Stimulated activated CD4-positive, alpha-beta T cell treated with anti-CD3 and anti-CD28 coated beads, Interleukin-2, amount 100 ng/mL, for 4 hours (primary cell): ENCODE measurements at places on chromosomes 2 and 18.

DNA sequence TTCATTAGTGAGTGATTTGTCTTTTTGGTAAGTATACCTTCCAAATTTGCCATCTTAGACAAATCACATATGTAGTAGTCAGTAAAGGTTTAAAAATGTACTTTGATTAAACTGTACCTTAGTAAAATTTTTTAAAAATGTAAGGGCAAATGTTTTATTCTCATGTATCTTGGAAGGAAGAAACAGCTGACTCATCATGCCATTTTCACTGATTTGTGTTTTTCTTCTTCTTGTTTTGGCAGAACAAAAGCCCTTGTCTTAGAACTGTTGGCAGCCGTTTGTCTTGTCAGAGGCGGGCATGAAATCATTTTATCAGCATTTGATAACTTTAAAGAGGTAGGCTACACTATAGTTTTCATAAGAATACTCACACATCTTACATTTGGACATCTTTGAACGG, 136.5 kb downstream of the PRPF40A start:
- DNase-seq = no peak

GRCh38 chr2:2919574-2920365, 457.8 kb downstream of the EIPR1 start:
- no peak for DNase-seq

GRCh38 chr2:46229134-46230063, 67.8 kb upstream of the EPAS1 start:
- DNase-seq = no peak

- no peak for DNase-seq
Observed at GRCh38 chr2:215712871-215713790, 277.3 kb upstream of the FN1 start.

DNA sequence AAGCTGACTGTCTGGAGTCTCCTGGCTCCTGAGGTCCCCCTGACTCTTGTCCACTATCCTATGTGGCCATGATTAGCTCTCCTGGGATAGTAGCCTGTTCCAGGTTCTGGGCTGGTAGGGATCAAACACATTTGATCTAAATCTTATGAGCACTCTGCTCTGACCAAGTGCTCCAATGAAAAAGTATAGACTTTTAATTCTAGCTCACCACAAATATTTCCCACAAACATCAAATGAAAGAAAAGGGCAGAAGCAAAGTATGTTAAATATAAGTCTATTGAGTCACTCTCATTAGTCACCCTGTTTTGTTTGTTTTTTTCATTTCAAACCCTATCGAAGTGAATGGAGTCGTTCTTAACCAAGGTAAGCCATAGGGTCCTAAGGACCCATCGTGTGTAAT, 39.7 kb upstream of the NEDD4L start:
- no peak for DNase-seq

DNA sequence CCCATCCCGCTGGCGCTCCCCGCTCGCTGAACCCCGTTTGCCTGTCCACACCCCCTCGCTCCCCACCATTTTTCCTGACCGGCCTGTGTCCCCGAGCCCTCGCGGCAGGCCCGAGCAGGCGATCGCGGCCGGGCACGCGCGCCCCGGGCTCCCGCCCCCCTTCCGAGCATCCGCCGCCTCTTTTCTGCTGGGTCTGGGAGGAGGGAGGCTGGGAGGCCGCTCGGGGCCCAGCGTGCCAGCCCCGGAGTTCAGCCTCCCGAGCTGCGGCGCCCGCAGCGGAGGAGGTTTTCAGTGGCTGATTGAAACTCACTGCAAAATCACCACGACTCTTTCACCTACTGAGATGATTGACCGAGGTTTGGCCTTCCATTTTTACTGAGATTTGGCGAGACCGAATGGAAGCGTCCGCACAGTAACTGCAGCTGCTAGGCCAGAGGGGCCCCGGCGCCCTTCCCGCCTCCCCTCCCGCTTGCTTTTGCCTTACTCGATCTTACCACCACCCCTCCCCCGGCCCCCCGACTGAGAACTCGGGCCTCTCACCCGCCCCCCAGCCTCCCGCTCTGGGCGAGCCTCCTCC, 4.8 kb downstream of the SOX11 start:
- no peak for DNase-seq

DNA sequence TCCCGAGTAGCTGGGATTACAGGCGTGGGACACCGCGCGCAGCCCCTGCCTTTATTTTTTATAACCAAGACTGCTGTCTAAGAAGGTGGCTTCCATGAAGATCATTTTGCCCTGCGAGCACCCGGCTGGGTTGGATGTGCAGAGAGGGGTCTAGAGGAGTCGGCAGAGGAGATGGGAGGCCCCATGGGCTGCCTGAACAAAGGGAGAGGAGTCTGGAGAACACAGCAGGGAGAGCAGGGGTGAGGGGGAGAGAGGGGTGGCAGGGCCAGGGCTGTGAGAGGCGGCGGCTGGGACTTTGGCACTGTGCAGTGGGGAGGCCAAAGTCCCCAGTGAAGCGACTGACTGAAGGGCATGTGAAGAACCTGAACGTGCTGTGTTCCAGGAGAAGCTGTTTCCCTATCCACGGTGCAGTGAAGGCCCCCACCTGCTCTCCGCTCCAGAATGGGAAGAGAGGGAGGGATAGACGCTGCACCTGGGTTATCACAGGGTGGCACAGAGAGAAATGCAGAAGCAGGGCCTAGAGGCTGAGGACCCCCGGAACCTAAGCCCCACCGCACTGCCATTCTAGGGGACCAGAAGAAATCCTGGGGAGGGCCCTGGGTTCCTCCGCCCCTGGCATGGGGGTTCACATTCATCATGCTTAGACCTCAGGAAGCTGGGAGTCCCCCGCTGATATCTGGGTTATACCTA, 24.8 kb upstream of the FOSL2 start:
- no peak for DNase-seq

DNA sequence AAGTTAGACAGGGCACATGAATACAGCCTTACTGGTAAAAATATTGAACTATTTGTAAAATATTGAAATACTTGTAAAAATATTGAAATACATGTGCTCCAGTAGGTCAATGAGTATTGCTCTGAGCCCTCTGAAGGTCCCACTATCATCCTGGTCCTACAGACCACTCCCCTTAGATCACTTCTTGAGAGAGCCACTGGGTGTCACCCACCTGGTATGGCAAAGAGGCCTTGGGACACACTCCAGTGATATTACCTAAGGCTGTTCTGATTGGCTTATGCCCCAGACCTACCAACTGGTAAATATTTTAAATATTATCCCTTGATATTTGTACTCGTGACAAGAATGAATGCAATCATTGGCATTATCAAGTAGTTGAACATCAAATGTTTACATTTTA, 5.0 kb downstream of the THSD7B start:
- DNase-seq = no peak

GRCh38 chr2:176637486-176638166, 368.4 kb downstream of the MTX2 start:
- DNase-seq = no peak

DNA sequence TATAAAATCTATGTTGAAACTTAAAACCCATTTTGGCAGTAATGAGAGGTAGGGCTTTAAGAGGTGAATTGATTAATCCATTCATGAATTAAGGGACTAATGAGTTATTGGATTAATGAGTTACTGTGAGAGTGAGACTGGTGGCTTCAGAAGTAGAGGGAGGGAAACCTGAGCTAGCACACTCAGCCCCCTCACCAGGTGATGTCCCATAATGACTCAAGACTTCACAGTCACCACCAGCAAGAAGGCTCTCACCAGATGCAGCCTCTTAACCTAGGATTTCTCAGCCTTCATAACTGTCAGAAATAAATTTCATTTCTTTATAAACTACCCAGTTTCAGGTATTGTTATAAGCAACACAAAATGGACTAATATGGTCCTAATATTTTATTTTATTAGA, 621.7 kb upstream of the ACVR2A start:
- no peak for DNase-seq

DNA sequence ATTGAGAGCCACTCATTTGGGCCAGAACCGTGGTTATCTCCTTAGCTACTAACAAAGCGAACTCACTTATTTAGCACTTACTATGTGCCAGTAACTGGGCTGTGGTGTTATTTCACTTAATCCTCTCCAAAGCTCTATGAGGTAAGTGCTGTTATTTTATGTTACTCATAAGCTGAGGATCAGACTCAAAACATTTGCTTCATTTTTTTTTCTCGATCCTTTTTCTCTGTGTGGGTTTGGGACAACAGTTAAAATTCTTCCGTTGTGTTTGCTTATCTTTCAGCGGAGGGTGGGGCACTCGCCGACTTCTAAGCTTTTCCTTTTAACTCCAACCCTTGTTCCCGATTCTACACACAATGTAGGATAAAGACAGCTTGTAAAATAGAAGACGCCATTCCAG, 52.8 kb downstream of the TMEM178A start:
- no peak for DNase-seq

GRCh38 chr2:34979148-34979547, 1376.4 kb upstream of the CRIM1 start:
- DNase-seq = no peak

GRCh38 chr2:158312981-158313380, 143.6 kb downstream of the CCDC148 start:
- no peak for DNase-seq

DNA sequence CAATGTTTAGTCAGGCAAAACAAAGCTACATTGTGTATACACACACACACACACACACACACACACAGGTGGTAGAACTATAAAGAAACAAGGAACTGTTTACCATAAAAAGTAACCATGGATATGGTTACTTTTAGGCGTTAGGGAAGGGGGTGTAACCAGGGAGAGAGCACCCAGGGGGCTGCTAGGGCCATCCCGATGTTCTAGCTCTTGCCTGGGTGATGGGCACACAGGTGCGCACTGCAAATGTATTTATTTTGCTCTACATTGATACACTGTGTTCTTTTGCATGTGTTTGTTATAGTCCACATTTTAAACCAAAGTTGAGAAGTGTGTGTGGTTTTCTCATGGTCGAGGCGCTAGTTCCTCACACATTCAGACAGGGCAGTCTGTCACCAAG, 69.8 kb upstream of the MYCN start:
- DNase-seq = no peak

- DNase-seq = no peak
Observed at GRCh38 chr2:41691561-41691960, 356.3 kb upstream of the PKDCC start.
